ENCODE measurements at places on chromosomes 12 and 14.

- DNase-seq, result peak; percentile 3
Observed at GRCh38 chr12:51048661-51049251, 629 bp downstream of the LETMD1 start.

DNA sequence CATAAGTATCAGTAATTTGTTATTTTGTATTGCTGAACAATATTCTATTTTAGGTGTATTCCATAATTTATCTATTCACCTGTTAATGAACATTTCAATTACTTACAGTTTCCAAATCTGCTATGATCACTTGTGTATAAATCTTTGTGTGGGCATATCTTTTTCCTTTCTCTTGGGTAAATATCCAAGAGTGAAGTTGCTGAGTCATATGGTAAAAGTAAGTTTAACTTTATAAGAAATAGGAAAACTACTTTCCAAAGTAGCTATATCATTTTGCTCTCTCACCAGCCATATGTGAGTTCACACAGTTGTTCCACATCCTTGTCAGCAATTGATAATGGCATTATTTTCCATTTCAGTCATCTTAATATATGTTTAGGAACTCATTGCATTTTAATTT, 66.6 kb upstream of the KITLG start:
- DNase-seq, result no peak

GRCh38 chr12:112798048-112798760, 6.7 kb downstream of the RPH3A start:
- no peak for DNase-seq

DNA sequence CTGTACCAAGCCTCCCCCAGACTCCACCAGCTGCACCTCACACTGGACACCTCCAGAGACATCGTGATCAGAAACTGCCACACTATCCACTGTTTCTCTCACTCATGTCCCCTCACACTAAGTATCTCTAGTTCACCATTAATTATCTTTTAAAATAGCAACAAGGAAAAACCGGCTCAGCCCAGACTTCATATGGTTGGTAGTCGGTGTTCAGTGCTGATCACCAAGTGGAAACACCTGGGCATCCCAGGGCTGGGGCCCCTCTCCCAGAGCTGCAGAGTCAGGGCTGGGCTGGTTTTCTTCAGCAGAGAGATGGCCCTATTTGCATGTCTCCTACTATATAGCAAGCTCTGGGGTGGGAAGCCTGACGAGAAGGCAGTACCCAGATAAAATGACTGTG, 1140.0 kb downstream of the TMEM121 start:
- DNase-seq, result no peak

DNA sequence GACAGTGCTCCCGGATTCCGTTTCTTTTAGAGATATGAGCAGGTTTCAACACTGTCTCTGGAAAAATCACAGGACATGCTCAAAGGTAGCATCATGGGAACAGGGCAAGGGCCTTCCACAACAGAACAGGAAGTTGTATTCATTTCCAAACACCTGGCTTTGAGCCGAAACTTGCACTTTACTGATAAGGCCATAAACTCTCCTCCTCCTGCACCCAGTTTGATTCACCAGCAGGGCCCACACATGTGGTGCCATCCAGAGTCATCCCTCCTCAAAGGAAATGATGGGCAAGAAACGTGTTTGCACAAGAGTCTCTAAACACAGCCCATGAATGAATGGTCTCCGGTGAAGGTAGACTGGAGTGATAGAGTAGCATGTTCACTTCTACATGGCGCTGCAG, 268.4 kb upstream of the FKBP4 start:
- DNase-seq, result no peak

DNA sequence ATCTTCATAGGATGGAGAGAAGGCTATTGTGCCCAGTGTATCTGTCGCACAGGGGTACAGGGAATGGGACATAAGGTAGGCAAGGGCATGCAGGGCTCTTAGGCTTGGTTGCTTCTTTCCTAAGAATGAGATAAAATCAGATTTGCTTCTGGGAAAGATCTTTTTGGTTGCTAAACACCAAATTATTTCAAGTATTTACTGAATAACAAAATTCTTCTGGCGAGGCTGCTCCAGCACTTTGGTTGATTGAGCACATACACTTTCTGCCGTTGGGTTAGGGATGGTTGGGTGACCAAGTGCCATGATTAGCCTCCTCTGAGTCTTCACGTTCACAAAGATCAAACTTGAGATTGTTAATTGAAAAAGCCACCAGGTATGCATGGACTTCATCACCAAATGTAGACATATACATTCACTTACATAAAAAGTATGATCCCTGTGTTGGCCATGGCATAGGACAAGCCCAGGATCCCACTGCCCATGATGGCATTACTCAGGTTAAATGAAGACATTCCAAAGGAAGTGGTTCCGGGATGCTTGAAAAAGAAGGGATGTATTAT, 38.2 kb downstream of the SLC38A4 start:
- DNase-seq, result no peak

GRCh38 chr12:128471491-128471890, 204.5 kb downstream of the TMEM132C start:
- DNase-seq, result no peak

GRCh38 chr12:24840046-24840800, 108.7 kb downstream of the BCAT1 start:
- DNase-seq, result no peak

DNA sequence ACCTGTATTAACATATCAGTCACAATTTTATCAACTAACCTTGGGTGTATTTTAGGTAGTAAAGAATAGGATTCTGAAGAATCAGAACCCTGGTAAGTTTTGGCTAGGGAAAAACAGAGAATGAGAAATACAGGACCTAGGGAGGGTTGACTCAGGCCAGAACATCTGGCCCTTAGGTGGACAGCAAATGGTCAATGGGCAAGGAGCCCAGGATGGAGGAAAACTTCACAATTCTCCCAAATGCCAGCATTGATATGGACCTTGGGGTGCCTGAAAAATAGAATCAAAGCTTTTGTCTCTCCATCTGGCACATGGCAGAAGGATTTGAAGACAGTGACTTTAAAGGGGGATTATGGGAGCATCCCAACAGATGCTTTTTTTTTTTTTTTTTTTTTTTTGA, 32.7 kb upstream of the PRPF39 start:
- no peak for DNase-seq

GRCh38 chr14:68610251-68610793, 182.5 kb downstream of the ZFP36L1 start:
- no peak for DNase-seq
